ENCODE measurements at places on chromosomes 6 and 20. TPM values are rescaled to one million over a fixed set of nuclear protein-coding genes. Genes with fewer than 3 reads are reported as not detected.

DNA sequence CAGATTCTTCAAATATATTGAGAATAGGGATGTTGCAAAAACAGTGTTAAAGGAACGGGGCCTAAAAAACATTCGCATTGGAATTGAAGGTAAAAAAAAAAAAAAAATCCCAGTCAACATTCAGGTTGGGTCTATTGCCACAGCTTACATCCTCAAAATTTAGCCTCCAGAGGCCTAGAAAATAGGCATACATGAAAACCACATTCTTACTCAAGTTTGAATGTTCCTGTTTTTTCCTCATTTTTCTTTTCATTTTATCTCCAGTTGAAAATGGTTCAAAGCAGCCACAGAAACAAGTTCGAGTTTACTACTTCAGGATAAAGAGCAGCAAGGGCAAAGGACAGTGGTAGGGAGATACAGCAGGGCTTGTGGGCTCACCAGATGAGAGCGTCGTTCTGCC, 41.9 kb downstream of the KCTD20 start:
- H3K27me3 ChIP-seq = no peaks in the 10 kb centered on the region
- DNase-seq = no peak
- no peaks in the 10 kb centered on the region for H3K4me1 ChIP-seq
- H3K4me3 ChIP-seq = no peak overlapping the region
- H3K36me3 ChIP-seq = peaks cover 8% of the 10 kb centered on the region
- H3K27ac ChIP-seq = no peak overlapping the region

The GRIK2 gene
- total RNA-seq = 3.7 TPM

DNA sequence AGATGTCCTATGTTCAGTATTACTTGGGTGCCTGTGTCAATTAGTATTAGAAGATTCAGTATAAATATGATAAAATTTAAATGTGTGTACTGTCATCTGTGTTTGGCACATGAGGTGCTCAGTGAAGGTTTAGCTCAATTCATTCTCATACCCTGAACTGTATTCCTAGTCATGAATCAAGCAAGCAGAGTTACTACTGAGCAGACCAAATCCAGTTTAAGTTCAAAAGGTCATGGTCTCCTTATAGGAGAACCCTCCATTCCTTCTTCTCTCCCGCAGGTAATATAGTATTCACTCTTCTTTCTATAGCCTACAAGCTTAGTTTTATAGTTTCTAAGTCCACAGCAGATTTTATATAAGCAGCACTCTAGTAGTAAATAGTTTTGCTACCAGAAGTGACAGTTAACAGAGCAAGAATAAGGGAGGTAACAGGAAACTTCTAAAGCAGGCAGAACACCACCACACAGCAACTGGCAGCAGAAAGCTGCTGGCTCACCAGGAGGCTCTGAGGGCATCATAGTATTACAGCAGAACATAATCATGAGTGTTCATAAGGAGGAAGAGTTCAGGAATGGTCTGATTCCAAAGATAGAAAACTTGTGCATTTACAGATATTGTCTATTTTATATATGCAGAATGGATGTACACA, 133.2 kb downstream of the SLC16A10 start:
- no peak overlapping the region for H3K27ac ChIP-seq
- DNase-seq = no peak
- H3K4me1 ChIP-seq = no peaks in the 10 kb centered on the region
- no peak overlapping the region for H3K4me3 ChIP-seq
- H3K27me3 ChIP-seq = no peaks in the 10 kb centered on the region

- H3K36me3 ChIP-seq = no peaks in the 10 kb centered on the region
- no peak overlapping the region for H3K27ac ChIP-seq
- no peak overlapping the region for H3K4me3 ChIP-seq
- no peaks in the 10 kb centered on the region for H3K27me3 ChIP-seq
- DNase-seq = no peak
Observed at GRCh38 chr20:59055302-59055701, 12.7 kb upstream of the PRELID3B start.

The BPIFB1 gene
- total RNA-seq = 0.66 TPM

DNA sequence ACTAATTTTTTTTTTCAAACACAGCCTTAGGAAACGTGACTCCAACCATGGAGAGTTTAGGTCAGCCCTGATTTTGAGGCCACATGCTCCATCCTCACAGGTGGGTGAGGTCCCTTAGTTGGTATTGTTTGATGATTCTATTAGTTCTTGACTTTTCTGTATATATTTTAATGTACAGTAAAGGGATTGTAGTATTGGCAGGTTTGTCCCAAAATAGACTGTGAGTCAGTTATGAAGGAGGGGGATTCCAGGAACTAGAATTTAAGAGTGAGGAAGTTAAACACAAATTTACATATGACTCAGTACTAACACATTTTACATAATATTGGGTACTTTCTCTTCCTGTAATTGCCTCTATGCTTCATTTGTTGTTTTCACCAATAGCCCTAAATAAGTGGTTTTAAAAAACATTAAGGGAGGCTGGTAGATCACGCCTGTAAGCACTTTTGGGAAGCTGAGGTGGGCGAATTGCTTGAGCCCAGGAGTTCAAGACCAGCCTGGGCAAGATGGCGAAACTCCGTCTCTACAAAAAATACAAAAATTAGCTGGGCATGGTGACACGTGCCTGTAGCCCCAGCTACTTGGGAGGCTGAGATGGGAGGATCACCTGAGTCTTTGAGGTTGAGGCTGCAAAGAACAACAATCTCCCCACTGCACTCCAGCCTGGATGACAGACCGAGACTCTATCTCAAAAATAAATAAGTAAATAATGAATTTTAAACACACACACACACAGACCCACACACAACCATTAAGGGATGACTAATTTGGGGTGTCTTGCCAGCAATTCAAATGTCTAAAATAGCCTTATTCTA, 81.8 kb downstream of the SGK1 start:
- H3K27me3 ChIP-seq = no peaks in the 10 kb centered on the region
- no peaks in the 10 kb centered on the region for H3K36me3 ChIP-seq
- DNase-seq = no peak
- H3K4me1 ChIP-seq = no peaks in the 10 kb centered on the region
- H3K27ac ChIP-seq = no peak overlapping the region

The TUBB1 gene
- total RNA-seq = not detected

The MCM9 gene
- total RNA-seq = 17.9 TPM

DNA sequence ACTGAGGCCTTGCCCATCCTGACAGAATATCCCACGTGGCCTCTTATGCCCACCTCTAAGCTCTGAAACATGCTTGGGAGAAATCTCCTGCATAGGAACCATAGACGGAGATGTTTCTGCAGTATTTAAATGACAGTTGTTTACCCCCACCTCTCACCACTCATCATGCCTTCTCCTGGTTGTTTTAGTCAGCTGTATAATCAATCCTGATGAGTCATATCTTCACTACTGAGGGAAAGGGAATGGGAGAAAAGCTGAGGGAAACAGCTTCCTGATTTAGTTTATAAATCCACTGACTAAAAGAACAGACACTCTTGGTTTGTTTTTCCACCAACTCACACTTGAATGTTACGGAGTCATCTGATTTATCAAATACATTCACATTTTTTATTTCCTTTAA, 113.2 kb upstream of the TENT5A start:
- no peaks in the 10 kb centered on the region for H3K27me3 ChIP-seq
- no peak overlapping the region for H3K27ac ChIP-seq
- no peaks in the 10 kb centered on the region for H3K36me3 ChIP-seq

The COL9A3 gene
- total RNA-seq = 5.0 TPM

DNA sequence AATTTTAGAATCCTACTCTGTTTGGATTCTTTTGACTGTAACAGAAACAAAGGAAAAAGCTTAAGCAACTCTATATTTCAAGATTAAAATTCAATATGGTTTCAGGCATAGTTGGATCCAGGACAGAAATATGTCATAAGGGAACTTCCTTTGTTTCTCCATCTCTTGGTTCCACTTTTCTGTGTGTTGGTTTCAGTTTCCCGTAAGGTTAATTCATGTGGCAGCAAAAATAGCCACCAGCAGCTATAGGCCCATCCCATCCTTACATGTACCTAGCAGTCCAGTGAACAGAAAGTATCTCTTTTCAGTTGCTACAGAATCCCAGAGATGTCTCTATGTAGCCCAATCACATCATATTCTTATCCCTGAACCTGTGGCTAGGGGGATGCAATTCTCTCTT, 8.8 kb upstream of the FAM8A1 start:
- H3K27ac ChIP-seq = no peak overlapping the region
- H3K4me1 ChIP-seq = no peaks in the 10 kb centered on the region
- no peaks in the 10 kb centered on the region for H3K36me3 ChIP-seq
- no peak overlapping the region for H3K4me3 ChIP-seq
- DNase-seq = no peak

DNA sequence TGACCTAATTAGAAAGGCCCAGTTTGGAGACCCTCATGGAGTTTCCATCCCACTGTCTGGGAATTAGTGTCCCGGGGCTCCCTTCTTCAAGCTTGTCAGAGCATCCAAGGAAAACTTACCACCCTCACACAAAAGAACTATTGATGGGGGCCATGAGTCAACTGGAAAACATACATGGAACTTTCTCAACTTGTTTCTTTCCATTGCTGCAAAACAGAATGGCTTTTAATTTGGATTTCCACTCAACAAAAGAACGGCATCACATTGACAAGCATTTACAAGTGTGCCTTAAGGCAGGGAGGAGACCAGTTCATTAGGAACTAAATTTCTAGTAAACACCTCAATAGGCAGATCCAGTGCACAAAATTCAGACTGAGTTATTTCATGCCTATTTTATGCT, 289.1 kb upstream of the PREP start:
- no peak overlapping the region for H3K27ac ChIP-seq
- H3K4me3 ChIP-seq = no peak overlapping the region
- no peaks in the 10 kb centered on the region for H3K27me3 ChIP-seq
- peaks cover 6% of the 10 kb centered on the region for H3K4me1 ChIP-seq

GRCh38 chr6:107447663-107448216, 11.6 kb downstream of the PDSS2 start:
- H3K4me3 ChIP-seq = no peak overlapping the region
- no peak overlapping the region for H3K27ac ChIP-seq
- no peaks in the 10 kb centered on the region for H3K4me1 ChIP-seq
- no peaks in the 10 kb centered on the region for H3K27me3 ChIP-seq
- no peaks in the 10 kb centered on the region for H3K36me3 ChIP-seq
- DNase-seq = no peak

GRCh38 chr6:63862486-63863198, 227.0 kb downstream of the PHF3 start:
- no peak for DNase-seq
- H3K27ac ChIP-seq = no peak overlapping the region
- H3K36me3 ChIP-seq = no peaks in the 10 kb centered on the region
- H3K4me1 ChIP-seq = no peaks in the 10 kb centered on the region

The RNF182 gene
- 0.66 TPM for total RNA-seq

- H3K36me3 ChIP-seq = no peaks in the 10 kb centered on the region
- no peak overlapping the region for H3K4me3 ChIP-seq
- no peaks in the 10 kb centered on the region for H3K27me3 ChIP-seq
- no peaks in the 10 kb centered on the region for H3K4me1 ChIP-seq
Observed at GRCh38 chr20:57835074-57835452, 125.2 kb upstream of the PMEPA1 start.
